ENCODE measurements at places on chromosomes 1 and 21. TPM values are rescaled to one million over a fixed set of nuclear protein-coding genes. Genes with fewer than 3 reads are reported as not detected.

Gene AADACL4
- total RNA-seq = not detected

Gene CAMK1G
- total RNA-seq = 2.3 TPM

Gene ANKRD35
- total RNA-seq = not detected

Gene SUMO3
- 54.2 TPM for total RNA-seq

Gene POU3F1
- total RNA-seq = not detected

Gene LCE3E
- total RNA-seq = not detected

Gene ADAMTS5
- total RNA-seq = not detected

Gene BRDT
- total RNA-seq = 0.55 TPM

Gene BGLAP
- total RNA-seq = not detected

Gene SLC19A1
- total RNA-seq = 15.4 TPM

Gene SSX2IP
- 7.5 TPM for total RNA-seq

Gene HSPA6
- total RNA-seq = 1.1 TPM

All from G401 (cell line).